Stimulated activated naive CD4-positive, alpha-beta T cell (primary cell): ENCODE measurements at places on chromosomes 5 and 9.

DNA sequence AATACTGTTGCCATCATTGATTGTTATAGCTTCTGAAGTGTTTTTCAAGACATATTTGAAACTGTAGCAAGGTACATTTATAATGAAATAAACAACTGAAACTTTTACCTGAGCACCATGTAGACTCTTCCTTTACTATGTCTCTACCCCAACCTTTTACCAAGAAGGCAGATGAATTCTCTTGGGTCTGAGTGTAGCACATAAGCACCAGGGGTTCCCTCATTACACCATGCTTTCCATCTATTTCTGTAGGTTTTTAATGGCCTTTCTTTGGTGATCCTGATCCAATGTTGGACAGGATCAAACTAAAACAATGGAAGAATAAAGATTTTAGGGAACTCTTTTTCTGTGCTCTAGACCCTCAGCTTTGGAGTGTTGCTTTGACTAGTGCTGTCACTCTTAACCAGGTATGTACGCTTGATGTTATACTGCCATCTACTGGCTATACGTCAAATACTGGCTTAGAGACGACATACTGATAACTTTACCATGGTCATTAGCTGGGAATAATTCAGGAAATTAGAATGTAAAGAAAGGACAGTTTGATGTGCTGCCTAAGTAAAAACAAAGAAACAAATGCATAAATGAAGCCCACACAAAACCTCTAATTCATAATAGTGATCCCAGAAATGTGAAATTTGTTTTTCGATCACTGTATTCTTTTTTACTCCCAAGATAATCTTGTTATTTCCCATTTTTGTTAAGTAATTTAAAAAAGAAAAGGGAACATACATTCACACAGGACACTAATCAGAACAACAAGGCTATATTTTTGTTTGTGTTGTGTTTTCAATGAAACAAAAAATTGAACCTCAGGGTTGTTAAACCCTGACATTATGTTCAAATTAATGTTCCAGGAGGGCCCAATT, 30.7 kb downstream of the IFNW1 start:
- no peak for DNase-seq

DNA sequence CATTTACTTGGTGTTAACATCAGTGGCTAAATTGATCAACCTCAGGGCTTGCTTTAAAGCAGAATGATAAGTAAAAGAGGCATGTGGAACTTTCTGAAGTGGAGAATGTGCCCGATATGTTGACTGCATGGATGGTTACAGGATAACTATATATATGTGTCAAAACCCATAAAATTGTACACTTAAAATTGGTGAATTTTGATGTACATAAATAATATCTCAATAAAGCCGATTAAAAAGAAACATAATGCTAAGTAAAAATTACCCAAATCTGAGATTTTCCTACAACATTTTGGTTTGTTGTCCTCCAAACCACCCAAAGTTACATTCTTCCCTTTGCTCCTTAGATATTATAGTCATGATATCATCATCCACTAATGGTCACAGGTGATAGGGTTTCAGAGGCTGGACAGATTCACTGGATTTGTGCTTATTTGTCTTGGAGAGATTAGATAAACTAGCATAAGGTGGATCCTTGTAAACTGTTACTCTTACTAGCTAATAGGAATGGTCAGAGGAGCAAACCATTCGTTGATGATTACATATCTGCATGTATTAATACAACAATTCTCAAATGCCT, 119.7 kb upstream of the RPS23 start:
- no peak for DNase-seq

DNA sequence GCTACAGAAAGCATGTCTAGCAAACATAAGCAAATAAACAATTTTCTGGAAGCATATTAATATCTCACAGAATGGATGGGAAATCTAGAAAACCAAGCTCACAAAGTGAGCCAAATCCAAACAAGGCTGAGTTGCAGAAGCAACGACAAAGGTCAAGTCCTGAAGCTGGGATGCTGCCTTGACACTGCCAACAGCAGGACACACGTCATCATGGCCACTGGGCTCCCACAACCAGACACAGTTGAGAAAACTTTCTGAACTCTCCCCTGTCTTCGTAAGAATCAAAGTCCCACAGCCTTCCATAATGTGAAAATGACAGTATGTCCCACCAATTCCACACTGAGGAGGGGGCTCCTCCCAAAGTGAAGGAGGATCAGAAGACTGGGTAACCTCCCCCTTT, 37.6 kb downstream of the EPB41L4A start:
- no peak for DNase-seq

DNA sequence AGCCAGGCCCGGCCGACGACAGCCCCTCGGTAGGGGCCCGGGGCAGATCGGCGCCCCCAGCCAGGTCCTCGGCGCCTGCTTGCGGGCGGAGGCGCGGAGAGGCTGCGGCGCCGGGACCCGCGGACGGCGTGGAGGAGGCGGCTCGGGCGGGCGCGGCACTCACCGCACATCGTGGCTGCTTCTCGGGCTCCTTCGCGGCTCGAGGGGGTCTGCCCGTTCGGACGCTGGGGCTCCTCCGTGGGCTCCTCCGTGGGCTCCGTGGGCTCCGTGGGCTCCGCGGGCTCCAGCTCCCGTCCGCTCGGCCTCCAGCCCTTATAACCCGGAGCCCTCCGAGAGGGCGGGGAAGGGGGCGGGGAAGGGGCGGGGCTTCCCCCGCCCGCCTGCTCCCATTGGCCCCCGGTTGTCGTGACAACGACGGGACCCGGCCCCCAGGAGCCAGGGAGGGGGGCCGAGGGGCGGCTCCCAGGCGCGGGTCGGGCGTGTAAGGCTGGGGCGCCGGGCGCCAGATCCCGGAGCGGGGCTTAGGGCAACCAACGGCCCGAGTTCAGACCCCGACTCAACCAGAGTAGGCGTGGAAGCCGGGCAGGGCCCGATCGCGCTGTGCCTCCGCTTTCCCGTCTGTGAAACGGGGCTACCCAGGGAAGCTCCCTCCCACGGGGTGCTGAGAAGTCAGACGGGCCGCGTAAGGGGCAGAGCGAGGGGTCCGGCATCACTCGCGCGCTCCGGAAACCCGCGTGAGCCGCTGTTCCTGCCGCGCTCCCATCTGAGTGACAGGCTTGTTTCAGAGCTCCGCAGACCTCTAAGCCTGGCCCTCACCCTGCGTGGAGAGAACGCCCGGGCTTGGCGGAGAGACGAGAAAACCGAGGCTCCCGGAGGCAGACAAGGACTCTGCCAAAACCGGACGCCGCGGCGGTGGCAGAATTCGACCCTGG, at the start of gene GFPT2:
Gene GFPT2, minus strand, starts transcription at position 289 of the 932 bp plus-strand sequence. Its CDS starts 119 bp downstream, at position 170.
- peak; percentile 65 for DNase-seq

GRCh38 chr5:98934546-98934945, 5.7 kb upstream of the CHD1 start:
- DNase-seq = no peak

GRCh38 chr9:720239-720881, 121.1 kb upstream of the DMRT1 start:
- DNase-seq = no peak
